ENCODE measurements at places on chromosomes 5 and 9.

DNA sequence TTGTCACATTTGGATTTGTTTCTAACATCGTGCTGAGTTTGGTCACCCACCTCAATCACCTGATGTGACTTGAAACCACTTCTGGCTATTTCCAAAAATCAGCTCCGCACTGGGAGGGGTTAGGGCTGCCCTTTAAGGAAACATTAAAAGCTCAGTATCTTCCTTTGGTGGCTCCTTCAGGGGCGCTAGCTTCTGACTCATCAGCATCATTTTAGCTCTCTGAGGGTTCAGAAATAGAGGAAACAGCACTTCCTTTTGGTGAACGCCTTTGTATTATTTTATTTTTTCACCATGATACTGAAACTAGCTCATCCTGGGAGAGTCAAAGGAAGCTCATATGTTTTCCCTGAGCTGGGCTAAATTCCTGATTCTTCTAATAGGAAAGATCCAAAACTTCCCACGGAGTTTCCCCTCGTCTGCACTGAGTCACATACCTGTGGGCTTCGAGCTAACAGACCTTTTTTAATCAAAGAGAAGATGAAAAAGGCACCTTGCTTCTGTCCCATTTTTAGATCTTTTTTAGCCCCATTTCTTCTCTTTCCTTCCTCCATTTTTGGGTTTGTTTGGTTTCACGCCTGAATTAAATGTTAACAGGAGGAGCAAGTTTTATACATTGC lies 48.2 kb downstream of the ROPN1L start:
- no peak for DNase-seq

GRCh38 chr9:16824545-16825330 lies 45.7 kb downstream of the BNC2 start:
- DNase-seq: peak; percentile 76

- no peak for DNase-seq
Observed at GRCh38 chr5:171630350-171631065, 155.1 kb upstream of the SMIM23 start.

DNA sequence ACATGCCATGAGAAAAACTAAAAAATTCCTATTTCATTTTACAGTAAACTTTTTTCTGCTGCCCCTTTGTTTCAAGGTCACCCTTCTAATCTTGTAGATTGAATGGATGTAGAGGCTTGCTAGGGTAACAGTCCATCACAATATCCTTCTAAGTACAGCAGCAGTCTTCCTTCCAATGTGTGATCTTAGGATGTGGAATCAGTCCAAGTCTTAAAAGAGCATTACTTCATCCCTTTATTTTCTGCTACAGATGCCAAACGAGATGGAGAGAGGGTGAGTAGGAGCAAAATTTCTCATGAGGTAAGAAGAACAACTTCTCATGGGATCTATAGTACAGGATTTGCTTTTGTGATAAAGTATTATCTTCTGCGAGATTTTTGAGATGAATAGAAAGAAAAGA lies 704 bp upstream of the IL33 start:
- DNase-seq: peak; percentile 17

DNA sequence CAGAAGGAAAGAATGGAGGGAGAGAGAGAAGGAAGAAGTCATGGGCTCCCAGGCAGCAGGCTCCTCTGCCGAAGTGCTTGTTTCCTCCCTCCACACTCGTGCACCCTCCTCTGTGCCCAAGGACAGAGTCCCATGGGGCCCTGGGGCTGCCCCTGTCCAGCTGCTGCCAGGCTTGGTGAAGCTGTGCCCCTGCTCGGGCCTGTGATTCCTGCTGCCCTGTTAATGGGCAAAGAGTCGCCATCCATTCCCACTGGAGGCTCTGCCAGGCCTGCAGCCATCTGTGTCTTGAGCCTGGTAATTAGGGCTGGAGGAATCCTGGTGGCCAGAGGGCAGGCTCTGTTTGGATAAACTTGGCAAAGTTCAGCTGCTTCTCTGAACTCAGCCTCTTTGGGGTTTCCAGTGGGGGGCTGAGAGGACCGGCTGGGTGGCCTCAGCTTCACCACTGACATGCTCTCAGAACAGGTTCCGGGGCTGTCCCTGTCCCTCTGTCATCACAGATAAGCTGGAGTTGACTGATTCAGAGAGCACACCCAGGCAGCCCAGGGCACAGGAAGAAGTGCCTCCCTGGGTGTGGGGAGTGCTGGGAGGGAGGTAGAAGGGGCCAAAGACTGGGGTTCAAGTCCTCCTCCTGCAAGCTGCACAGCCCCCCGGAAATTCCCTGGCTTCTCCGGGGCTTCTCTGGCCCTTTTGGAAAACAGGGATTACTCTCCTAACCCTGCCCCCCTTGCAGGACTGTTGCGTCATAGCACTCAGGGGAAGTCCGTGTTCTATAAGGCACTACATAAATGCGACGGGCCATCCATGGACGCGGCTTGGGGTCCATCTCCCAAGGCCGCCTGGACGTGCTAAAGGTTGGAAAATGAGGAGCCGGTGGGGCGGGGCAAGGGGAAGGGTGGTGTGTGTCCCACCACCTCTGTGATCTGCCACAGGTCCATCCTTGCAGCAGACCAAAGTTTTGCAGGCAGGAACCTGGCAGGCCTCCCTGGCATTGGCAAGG lies 154.8 kb downstream of the PAX5 start:
- DNase-seq: no peak

GRCh38 chr9:6676254-6676921 lies 30.9 kb upstream of the GLDC start:
- DNase-seq: no peak

DNA sequence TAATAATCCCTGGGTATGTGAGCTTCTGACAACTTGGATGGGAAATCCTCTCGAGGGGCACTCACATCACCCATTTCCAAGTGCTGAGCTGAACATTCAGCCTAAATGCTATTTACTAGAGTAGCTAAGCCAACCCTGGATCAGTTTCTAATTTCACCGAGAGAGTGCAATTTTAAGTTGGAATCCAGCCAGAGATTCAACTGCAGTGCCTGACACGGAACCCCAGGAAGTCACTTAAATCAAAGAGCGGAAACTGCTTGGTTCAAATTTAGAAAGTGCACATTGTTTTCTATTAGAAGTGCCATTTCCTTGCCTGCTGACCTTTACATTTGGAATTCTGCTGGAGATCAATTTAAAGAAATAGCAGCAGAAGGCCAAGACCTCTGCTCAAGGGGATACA lies 8.8 kb downstream of the SPRY4 start:
- peak; percentile 71 for DNase-seq

DNA sequence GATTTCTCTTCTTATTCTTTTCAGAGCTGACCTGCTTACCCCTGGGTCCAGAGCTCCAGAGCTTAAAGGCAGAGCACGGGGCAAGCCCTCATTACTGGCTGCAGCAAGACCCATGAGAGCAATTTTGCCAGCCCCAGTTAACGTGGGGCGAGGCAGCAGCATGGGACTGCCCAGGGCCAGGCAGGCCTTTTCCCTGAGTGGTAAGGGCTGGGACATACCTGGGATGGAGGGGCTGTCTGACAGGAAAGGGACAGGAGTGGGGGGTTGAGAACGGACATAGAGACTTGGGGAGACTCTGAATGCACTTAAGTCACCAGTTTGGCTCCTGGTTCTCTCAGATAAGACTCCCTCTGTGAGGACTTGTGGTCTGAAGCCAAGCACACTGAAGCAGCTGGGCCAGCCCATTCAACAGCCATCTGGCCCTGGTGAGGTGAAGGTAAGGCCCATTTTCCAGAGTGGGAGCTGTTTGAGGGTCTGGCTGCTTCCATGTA lies 26.2 kb downstream of the HMGXB3 start:
- no peak for DNase-seq

- DNase-seq: no peak
Observed at GRCh38 chr5:90855296-90856010, 296.9 kb downstream of the ADGRV1 start.

DNA sequence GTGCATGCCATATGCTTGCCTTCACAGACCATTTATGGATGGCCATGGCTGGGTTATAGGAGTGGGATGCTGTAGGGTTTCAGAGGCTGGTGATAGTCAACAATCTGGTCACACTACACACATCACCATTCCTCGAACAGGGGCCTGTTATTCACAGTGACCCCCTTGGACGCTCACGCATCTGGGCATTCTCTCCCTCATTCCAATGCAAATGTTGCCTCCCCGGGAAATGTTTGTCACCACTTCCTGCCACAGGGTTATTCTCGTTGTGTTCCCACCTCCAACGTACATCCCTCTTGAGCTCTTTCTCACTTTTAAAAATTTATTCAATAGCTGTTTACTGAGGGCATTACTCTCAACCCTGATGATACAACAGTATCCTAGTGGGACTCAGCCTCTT lies 135.4 kb downstream of the SCAMP1 start:
- no peak for DNase-seq

DNA sequence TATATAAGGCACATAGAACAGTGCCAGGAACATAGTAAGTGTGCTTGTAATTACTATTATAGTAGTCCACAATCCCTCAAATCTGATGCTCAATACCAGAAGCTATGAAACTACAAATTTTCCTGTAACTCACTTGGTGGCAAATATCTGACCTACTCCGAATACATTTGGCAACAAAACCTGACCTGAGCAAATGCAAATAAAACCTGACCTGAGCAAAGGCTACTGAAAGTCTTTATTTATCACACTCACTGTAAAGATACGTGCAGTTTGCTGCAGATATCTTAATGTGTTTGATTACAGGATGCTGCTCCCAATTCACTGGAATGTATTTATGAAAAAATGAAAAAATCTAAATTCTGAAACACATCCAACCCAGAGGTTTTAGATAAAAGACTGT lies 7.1 kb downstream of the MEGF9 start:
- no peak for DNase-seq

DNA sequence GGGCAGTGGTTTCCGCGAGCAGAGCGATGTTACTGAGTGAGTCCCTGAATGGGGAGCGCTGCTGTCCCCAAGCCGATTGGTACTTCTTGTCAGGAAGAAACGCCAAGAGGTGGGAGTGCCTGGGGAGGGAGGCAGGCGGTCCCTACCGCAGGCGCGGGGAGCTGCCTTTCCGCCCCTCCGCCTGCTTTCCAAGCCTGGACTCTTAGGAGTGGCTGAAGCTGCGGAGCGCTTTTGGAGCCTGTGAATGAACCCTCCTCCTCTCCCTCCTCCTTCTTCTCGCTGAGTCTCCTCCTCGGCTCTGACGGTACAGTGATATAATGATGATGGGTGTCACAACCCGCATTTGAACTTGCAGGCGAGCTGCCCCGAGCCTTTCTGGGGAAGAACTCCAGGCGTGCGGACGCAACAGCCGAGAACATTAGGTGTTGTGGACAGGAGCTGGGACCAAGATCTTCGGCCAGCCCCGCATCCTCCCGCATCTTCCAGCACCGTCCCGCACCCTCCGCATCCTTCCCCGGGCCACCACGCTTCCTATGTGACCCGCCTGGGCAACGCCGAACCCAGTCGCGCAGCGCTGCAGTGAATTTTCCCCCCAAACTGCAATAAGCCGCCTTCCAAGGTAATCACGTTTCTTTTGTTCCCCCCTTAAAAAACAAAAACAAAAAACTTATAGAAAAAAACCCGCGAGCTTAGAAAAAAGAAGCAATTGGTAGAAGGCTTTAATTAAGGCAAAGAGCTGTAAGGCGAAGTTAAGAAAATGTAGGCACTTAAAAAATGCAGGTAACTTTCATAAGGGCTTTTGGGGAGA lies at the start of gene VCAN:
Gene VCAN (plus strand): TSS at position 340 of the 808 bp plus-strand sequence. CDS start 11,775 bp downstream, outside the sequence.
- peak; percentile 93 for DNase-seq

DNA sequence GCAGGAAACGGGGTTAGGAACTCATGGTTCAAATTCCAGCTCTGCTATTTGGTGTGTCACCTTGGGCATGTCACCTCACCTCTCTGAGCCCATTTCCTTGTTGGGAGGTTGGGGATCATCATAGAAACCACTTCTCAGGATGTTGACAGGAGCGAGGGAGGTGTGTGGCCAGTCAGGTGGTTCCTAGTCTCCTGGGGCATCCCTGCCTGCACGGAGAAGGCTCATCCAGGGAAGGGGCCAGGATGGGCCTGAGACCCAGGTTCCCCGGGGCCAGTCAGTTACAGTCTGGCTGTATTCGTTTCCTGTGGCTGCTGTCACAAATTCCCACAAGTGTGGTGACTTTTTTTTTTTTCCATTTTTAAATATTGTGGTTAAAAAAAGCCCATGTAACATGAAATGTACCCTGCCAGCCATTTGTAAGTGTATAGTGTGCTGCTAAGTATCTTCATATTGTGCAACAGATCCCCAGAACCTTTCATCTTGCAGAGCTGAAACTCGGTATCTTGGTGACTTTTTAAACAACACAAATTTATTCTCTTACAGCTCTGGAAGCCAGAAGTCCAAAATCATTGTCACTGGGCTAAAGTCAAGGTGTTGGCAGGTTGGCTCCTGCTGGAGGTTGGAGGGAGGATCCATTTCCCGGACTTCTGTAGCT lies 78.7 kb upstream of the UNC5A start:
- DNase-seq: no peak

DNA sequence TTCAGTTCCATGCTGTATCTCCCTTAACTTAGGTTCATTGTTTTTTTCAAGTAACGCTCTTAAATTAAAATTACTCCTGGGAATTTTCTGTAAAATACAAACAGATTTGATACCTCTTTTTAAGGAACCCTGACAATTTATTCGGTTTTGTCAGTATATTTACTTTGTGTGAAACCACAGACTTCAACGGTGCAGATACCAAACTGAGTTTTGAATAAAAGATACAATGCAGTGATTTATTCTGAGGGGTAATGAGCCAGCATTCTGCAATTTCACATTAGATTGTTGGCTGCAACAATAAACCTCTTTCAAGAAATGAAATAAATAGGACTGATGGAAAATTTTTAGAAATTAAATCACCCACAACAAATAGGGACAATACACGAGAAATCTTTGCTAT lies 308.6 kb upstream of the EDIL3 start:
- DNase-seq: no peak

DNA sequence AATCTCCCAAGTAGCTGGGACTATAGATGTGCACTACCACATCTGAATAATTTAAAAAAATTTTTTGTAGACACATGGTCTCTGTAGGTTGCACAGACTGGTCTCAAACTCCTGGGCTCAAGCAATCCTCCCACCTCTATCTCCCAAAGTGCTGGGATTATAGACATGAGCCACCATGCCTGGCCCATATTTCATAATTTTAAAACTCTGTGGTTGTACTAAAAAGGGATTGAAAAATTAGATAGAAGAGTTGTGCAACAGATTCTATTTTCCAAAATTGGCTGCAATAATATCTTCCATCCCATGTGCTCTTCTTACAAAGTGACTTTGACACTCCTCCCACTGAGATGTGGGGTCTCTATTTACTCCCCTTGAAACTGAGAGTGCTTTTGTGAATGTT lies 7.6 kb upstream of the UHRF2 start:
- DNase-seq: no peak

DNA sequence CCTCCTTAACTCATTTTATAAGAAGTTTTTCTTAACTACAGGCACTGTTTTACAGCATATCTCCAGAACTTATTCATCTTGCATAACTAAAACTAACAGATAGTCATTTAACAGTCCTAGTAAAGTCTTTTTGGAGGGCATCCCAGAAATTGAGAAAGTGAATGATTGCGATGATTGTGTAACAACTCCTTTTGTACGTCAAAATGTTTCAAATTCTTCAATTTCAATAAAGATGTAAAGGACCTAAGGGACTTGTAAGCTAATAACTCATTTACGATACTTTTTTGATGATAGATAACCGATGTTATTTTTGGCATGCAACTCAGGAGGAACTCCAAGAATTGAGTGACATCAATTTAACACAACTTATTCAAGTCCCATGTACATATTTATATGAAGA lies 42.7 kb downstream of the SVEP1 start:
- DNase-seq: peak; percentile 94

All from fibroblast of upper back skin (primary cell).